ENCODE measurements at places on chromosomes 1 and 21. TPM values are rescaled to one million over a fixed set of nuclear protein-coding genes. Genes with fewer than 3 reads are reported as not detected.

The FABP3 gene
- 1.1 TPM for total RNA-seq

The TTC24 gene
- total RNA-seq: not detected

The ZFYVE9 gene
- total RNA-seq: 19.5 TPM

The CD247 gene
- not detected for total RNA-seq

The CDK18 gene
- total RNA-seq: 12.4 TPM

The FCER1G gene
- total RNA-seq: 4.3 TPM

The LRRC53 gene
- not detected for total RNA-seq

The PCSK9 gene
- total RNA-seq: 6.8 TPM

The FCGR3A gene
- 4.0 TPM for total RNA-seq

The GJA9 gene
- not detected for total RNA-seq

The CTXND2 gene
- not detected for total RNA-seq

The NUF2 gene
- total RNA-seq: 6.0 TPM

The ANGPTL3 gene
- total RNA-seq: not detected

The COP1 gene
- 64.9 TPM for total RNA-seq

The MAN1C1 gene
- total RNA-seq: 29.1 TPM

The HES2 gene
- 0.10 TPM for total RNA-seq

DNA sequence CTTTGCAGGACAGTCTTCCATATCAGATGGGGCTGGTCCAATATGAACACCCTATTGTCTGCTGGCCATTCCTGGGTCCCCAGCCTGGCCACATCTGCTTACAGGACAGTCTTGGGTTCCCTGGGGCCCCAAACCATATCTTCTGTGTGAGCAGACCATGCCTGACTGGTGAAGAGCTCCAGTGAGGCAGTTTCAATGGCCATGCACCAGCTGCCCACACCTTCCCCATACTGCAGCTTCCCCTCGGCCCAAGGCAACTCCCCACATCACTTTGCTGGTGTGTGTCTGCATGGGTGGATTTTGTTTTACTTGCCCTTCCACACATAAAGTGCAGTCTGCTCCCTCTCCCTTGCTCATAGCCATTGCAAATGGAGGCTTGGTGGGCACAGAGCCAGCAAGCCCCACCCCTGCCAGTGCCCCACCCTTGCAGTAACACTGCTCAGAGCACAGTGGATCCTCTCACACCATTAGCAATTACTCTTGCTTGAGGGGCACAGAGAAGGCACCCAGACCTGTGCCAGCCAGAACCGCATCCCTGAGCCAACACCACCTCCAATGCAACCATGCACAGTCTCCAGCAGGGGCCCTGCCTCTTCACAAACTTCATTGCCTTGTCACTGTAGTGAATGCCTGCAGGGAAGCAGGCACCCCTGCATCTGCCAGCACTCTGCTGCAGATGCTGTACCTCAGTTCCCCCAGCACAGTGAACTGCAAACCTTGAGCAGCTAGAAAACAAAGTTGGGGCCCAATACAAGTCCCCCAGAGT, 474.5 kb upstream of the BEND5 start:
- no peaks in the 10 kb centered on the region for H3K4me1 ChIP-seq
- H3K27ac ChIP-seq: no peak overlapping the region
- H3K4me3 ChIP-seq: no peak overlapping the region
- peaks cover 3% of the 10 kb centered on the region for H3K27me3 ChIP-seq
- no peak for DNase-seq

- peaks cover 27% of the 10 kb centered on the region for H3K36me3 ChIP-seq
- H3K4me1 ChIP-seq: peaks cover 31% of the 10 kb centered on the region
- no peak overlapping the region for H3K4me3 ChIP-seq
- H3K27ac ChIP-seq: no peak overlapping the region
- H3K27me3 ChIP-seq: peaks cover 9% of the 10 kb centered on the region
Observed at GRCh38 chr1:204627436-204627835, 58.1 kb downstream of the LRRN2 start.

- H3K27me3 ChIP-seq: peaks cover 8% of the 10 kb centered on the region
- H3K36me3 ChIP-seq: peaks cover 43% of the 10 kb centered on the region
- H3K27ac ChIP-seq: peak overlapping the region; percentile 91
- DNase-seq: peak; percentile 48
- peak overlapping the region; percentile 92 for H3K4me3 ChIP-seq
Observed at GRCh38 chr1:32180186-32181060, 948 bp downstream of the TXLNA start.

DNA sequence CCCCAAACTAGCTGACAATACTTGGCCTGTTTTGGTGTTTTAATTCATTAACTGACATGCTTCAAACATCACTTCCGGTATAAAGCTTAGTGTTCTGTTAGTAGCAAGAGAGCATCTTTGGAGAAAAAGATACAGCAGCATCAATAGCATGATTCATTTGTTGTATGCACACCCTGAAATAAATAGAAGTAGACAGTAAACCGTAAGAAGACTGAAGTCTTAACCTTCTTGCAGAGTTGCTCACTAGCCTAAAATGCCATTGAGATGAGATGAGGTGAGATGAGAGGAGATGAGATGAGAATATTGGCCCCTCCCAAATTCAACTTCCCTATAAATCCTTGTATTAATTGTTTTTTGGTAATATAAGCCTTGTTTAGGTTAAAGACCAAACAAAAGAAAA, 108.8 kb downstream of the TNFSF18 start:
- no peaks in the 10 kb centered on the region for H3K36me3 ChIP-seq
- no peak for DNase-seq
- peaks cover 3% of the 10 kb centered on the region for H3K4me1 ChIP-seq
- no peak overlapping the region for H3K4me3 ChIP-seq
- H3K27me3 ChIP-seq: no peaks in the 10 kb centered on the region

- H3K36me3 ChIP-seq: no peaks in the 10 kb centered on the region
- H3K4me3 ChIP-seq: no peak overlapping the region
- H3K27ac ChIP-seq: no peak overlapping the region
- DNase-seq: no peak
Observed at GRCh38 chr1:56824938-56825337, 5.7 kb upstream of the FYB2 start.

GRCh38 chr1:41072051-41072450, 50.5 kb upstream of the SLFNL1 start:
- H3K4me1 ChIP-seq: no peaks in the 10 kb centered on the region
- H3K27ac ChIP-seq: no peak overlapping the region
- DNase-seq: no peak
- no peaks in the 10 kb centered on the region for H3K27me3 ChIP-seq

GRCh38 chr1:206708058-206708457, 23.4 kb downstream of the MAPKAPK2 start:
- no peak overlapping the region for H3K27ac ChIP-seq
- H3K4me1 ChIP-seq: peaks cover 65% of the 10 kb centered on the region
- no peaks in the 10 kb centered on the region for H3K36me3 ChIP-seq
- H3K27me3 ChIP-seq: peaks cover 2% of the 10 kb centered on the region
- H3K4me3 ChIP-seq: peak overlapping the region; percentile 9

GRCh38 chr1:198113342-198113750, 43.5 kb upstream of the NEK7 start:
- no peak for DNase-seq
- H3K4me3 ChIP-seq: no peak overlapping the region
- no peak overlapping the region for H3K27ac ChIP-seq
- H3K36me3 ChIP-seq: no peaks in the 10 kb centered on the region

DNA sequence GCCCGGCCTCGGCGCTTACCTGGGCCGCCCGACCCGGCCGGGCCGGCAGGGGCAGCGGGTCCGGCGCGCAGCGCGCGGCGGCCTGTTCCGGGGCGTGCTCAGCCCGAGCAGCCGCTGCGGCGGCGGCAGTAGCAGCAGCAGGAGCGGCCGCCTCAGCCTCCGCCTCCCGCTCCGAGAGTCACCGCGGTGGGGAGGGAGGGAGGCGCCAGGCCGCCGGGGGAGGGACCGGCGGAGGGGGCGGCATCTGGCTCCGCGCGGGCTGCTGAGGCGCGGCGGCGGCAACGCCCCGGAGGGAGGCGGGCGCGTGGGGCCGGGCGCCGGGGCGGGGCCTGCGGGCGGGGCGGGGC, at the start of gene CTNNBIP1:
CTNNBIP1 (minus strand) TSS at position 194 of the 347 bp plus-strand sequence. CDS start 38,205 bp downstream, outside the sequence.
- peaks cover 16% of the 10 kb centered on the region for H3K36me3 ChIP-seq
- H3K27ac ChIP-seq: peak within 1 kb of the TSS; percentile 77
- DNase-seq: no peak

- H3K36me3 ChIP-seq: no peaks in the 10 kb centered on the region
- DNase-seq: no peak
- peaks cover 3% of the 10 kb centered on the region for H3K27me3 ChIP-seq
- no peak overlapping the region for H3K4me3 ChIP-seq
- H3K27ac ChIP-seq: no peak overlapping the region
- H3K4me1 ChIP-seq: peaks cover 33% of the 10 kb centered on the region
Observed at GRCh38 chr21:37548521-37548981, 182.0 kb downstream of the DYRK1A start.

DNA sequence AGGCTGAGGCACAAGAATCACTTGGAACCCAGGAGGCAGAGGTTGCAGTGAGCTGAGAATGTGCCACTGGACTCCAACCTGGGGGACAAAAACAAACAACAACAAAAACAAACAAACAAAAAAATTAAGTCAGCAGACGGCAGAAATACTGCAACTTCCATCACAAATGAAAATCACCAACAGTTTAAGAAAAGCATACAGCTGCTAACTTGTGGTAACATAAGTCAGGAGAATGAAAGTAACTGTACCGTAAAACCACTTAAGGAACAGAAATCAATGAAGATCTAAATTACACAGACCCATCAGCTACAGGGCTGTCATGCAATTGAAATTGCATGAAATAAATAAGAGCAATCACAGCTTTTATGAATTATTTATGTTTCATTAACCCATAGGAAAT, 25.0 kb downstream of the MCOLN2 start:
- no peaks in the 10 kb centered on the region for H3K36me3 ChIP-seq
- H3K27me3 ChIP-seq: no peaks in the 10 kb centered on the region
- no peak for DNase-seq

DNA sequence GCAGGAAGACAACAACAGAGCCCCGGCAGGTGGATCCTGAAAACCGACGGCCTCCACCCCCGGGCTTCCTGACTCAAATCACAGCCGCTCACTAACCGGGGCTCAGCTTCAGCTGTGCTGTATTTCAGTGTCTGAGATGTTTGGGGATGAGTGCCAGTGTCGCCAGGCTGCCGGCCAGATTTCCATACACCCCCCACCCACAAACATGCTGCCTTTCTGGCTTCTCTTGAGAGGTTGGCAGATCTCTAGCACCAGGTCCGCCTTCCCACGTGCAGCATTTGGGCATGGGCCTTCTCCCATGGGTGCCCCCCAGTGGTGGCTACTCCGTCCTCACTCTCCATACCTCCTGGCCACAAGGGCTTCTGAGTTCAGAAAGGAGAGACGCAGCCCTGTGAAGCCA, 34.8 kb downstream of the KCNAB2 start:
- H3K27me3 ChIP-seq: peaks cover 5% of the 10 kb centered on the region
- no peak overlapping the region for H3K27ac ChIP-seq
- no peak for DNase-seq

GRCh38 chr1:35557118-35557610, at the start of gene KIAA0319L:
Gene KIAA0319L (minus strand): TSS chr1:35557403. CDS start chr1:35554491, 2,912 bp downstream.
- H3K4me3 ChIP-seq: peak within 1 kb of the TSS; percentile 96
- peak within 1 kb of the TSS; percentile 93 for H3K27ac ChIP-seq
- peaks cover 19% of the 10 kb centered on the region for H3K36me3 ChIP-seq
- DNase-seq: peak; percentile 68
- peaks cover 24% of the 10 kb centered on the region for H3K4me1 ChIP-seq
- H3K27me3 ChIP-seq: peaks cover 10% of the 10 kb centered on the region

GRCh38 chr21:36403713-36404112, 18.5 kb downstream of the CHAF1B start:
- no peaks in the 10 kb centered on the region for H3K27me3 ChIP-seq
- no peaks in the 10 kb centered on the region for H3K4me1 ChIP-seq
- peaks cover 6% of the 10 kb centered on the region for H3K36me3 ChIP-seq
- H3K4me3 ChIP-seq: no peak overlapping the region

GRCh38 chr1:2278591-2279209, 50.6 kb downstream of the SKI start:
- peaks cover 11% of the 10 kb centered on the region for H3K27me3 ChIP-seq
- no peak for DNase-seq
- peaks cover 32% of the 10 kb centered on the region for H3K4me1 ChIP-seq
- no peak overlapping the region for H3K4me3 ChIP-seq
- H3K27ac ChIP-seq: peak overlapping the region; percentile 97

DNA sequence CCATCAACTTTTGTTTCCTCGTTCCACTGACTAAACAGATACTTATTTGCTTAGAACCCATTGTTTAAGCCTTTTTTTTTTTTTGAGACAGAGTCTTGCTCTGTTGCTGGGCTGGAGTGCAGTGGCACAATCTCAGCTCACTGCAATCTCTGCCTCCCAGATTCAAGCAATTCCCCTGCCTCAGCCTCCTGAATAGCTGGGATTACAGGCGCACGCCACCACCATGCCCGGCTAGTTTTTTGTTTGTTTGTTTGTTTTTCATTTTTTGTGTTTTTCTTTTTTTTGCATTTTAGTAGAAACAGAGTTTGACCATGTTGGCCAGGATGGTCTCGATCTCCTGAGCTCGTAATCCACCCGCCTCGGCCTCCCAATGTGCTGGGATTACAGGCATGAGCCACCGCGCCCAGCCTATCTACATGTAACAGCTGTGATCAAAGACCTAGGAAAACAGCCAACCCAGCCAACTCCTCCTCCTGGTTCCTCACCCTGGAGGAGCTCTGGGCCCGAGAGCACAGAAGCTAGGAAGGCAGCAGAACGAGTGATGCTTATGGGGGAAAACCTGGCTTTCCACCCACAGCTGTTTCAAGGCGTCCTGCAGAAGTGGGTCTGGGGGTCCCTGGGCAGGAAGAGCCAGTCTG, 32.9 kb downstream of the KCNN3 start:
- no peak for DNase-seq
- no peak overlapping the region for H3K4me3 ChIP-seq
- peaks cover 6% of the 10 kb centered on the region for H3K27me3 ChIP-seq

- peaks cover 2% of the 10 kb centered on the region for H3K4me1 ChIP-seq
- DNase-seq: no peak
- H3K27me3 ChIP-seq: no peaks in the 10 kb centered on the region
- H3K4me3 ChIP-seq: no peak overlapping the region
- H3K27ac ChIP-seq: no peak overlapping the region
- H3K36me3 ChIP-seq: no peaks in the 10 kb centered on the region
Observed at GRCh38 chr1:167832693-167833092, 81.2 kb downstream of the ADCY10 start.

GRCh38 chr1:27556781-27557595, 47.0 kb downstream of the AHDC1 start:
- peaks cover 15% of the 10 kb centered on the region for H3K36me3 ChIP-seq
- peaks cover 34% of the 10 kb centered on the region for H3K4me1 ChIP-seq
- peak; percentile 77 for DNase-seq

GRCh38 chr1:8706291-8706690, 111.1 kb downstream of the RERE start:
- no peak for DNase-seq
- H3K27me3 ChIP-seq: peaks cover 4% of the 10 kb centered on the region
- H3K4me3 ChIP-seq: no peak overlapping the region
- H3K27ac ChIP-seq: no peak overlapping the region
- peaks cover 37% of the 10 kb centered on the region for H3K4me1 ChIP-seq

- no peaks in the 10 kb centered on the region for H3K4me1 ChIP-seq
- H3K4me3 ChIP-seq: no peak overlapping the region
- H3K36me3 ChIP-seq: no peaks in the 10 kb centered on the region
- H3K27ac ChIP-seq: no peak overlapping the region
Observed at GRCh38 chr1:74341702-74342339, 106.6 kb downstream of the TNNI3K start.

- H3K27ac ChIP-seq: no peak overlapping the region
- DNase-seq: no peak
- peaks cover 83% of the 10 kb centered on the region for H3K4me1 ChIP-seq
- H3K27me3 ChIP-seq: peaks cover 10% of the 10 kb centered on the region
Observed at GRCh38 chr1:158022554-158023312, 29.3 kb downstream of the KIRREL1 start.

Measured in endothelial cell (in vitro differentiated cells).